NCI-H460 (cell line): ENCODE measurements at places on chromosomes 11 and 22. TPM values are rescaled to one million over a fixed set of nuclear protein-coding genes. Genes with fewer than 3 reads are reported as not detected.

Gene CNIH2
- 0.20 TPM in 1 of 2 replicates, not detected in the other for total RNA-seq

Gene SOX10
- not detected in 2 replicates for total RNA-seq

DNA sequence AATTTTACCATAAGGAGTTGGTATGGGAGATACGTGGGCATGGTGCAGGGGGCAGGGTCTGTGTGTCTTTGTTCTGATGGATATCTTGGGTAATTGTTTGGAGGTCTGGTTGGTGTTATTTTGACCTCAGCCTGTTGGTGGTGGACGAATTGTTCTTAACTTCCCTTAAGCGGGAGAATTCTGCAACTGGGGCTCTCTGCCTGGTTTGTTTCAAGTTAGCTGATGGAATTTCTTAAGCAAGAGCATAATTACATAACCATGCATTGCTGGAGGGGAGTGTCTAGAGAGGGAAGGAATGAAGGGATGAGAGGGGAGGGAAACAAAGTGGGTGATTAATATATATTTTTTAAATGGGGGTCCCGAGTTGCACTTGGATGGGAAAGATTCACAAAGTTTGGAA, 908.5 kb upstream of the RAG2 start:
- DNase-seq: no peak

DNA sequence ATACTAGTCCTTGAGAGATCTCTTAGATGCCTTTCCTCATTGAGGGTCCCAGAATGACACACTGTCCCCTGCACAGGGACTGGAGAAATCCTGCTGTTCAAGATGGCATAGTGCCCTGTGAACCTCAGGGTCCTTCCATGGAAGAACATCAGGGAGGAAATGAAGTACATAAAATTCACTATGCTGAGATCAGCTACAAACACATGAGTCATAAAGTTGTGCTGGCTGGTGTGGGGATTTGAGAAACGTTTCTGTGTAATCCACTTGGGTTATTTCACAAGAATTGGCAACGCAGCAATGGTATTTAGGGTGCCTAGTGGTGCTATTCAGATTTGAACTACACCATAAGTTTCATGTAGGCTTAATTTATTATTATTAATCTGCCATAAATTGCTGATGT, 174.4 kb downstream of the MAML2 start:
- no peak for DNase-seq

GRCh38 chr22:40367342-40367741, 3.1 kb upstream of the SGSM3 start:
- no peak for DNase-seq

DNA sequence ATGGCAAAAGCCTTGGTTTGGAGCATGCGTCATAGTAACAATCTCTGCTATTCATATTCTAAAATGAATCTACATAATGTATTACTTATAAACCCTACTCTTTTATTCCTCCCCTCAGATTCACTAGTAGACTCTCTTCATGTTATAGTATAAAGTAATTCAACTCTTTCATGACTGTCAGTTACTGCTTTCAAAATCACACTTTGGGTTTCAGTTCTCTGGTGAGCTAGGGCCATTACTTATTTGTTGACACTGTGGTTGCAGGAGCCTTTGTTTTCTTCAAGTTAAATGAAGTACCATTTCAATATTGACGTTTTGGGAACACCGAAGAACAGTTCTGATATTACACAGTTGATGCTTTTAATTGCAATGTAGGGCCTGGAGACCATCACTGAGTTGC, 378.4 kb downstream of the DDX10 start:
- DNase-seq: no peak

DNA sequence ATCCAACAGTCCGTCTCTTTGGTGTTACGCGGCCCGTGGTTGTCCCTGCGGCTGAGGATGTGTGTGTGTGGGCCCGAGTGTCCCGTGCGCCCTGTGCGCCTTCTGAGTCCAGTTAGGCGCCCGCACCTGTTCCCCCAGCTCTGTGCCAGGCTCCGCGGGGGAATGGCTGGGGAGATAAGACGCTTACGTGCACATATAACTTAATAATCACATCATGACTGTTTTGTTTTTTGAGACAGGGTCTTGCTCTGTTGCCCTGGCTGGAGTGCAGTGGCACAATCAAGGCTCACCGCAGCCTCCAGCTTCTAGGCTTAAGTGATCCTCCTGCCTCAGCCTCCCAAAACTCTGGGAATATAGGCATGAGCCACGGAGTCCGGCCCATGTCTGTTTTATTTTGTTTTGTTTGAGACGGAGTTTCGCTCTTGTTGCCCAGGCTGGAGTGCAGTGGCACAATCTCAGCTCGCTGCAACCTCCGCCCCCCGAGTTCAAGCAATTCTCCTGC, 817 bp downstream of the ARL2 start:
- no peak for DNase-seq

GRCh38 chr11:37574361-37574760, 976.3 kb upstream of the RAG2 start:
- no peak for DNase-seq

- no peak for DNase-seq
These were observed 24.0 kb downstream of the ABTB2 start for GRCh38 chr11:34333787-34334186.

DNA sequence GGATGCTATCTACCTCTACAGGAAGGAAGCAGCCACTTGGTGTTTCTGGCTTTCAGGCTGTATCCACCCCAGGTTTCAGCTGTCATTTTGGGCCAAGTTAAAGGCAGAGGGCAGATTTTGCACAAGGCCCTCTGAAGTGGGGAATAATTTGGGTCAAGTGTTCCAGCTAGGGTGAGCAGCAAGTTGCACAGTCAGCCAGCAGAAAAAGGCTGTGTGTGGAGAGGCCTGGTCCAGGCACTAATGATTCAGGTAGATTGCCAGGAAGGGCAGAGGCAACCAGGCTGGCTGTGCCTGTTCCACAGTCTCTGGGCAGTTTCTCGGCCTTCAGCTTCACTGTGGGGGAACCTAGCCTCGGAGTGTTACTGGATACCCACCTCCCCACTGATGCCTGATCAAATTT, 8.6 kb upstream of the ELF5 start:
- no peak for DNase-seq

DNA sequence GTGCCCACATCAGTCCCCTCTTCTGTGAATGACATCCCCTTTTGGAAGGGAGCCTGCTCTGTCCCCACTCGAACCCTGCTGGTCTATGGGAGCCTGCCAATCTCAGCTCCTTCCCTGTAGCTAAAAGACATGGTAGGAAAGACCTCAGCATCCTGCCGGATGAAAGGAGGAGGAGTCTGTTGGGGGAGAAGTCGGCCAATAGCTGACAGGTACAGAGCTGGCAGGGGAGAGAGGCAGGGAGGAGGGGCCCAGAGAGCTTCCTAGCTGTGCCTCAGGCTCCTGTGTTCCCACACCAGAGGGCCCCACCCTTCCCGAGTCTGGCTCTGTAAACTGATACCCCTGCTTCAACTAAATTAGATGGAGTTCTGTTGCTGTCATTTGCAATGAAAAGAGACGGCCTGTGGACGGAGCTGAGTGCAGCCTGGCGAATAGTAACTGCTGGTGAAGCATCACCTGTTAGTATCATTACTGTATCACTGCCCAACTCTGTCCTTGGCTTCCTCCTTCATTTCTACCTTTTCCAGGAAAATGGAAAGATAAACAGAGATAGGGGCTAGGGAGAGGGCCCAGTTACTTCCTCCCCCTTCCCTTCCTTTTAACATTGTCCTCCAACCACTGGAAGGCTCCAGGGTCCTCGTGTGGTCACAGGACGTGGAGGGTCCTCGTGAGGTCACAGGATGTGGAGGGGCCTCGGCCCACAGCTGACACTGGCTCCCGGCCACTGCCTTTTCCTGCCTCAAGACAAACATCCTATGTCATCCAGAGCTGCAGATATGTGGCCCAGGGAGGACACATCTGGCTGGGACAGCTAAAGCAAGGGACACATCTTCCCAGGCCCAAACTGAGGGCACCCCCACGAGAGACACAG, 15.1 kb downstream of the FXYD6 start:
- DNase-seq: no peak
